ENCODE measurements at places on chromosomes 13 and 19. TPM values are rescaled to one million over a fixed set of nuclear protein-coding genes. Genes with fewer than 3 reads are reported as not detected.

The TEX101 gene
- not detected for total RNA-seq

The ZNF578 gene
- not detected for total RNA-seq

The IFNL1 gene
- total RNA-seq: not detected

The ZNF428 gene
- 62.8 TPM for total RNA-seq

The PLPPR3 gene
- total RNA-seq: 4.3 TPM

The CGB1 gene
- total RNA-seq: not detected

The RELB gene
- total RNA-seq: 51.4 TPM

All from A549 treated with RU486 at 1 μM for 4 hours (cell line).